Activated effector memory CD4-positive, alpha-beta T cell treated with Interleukin-2 at 50 U/mL for 16 hours (primary cell): ENCODE measurements at places on chromosomes 7 and 10.

DNA sequence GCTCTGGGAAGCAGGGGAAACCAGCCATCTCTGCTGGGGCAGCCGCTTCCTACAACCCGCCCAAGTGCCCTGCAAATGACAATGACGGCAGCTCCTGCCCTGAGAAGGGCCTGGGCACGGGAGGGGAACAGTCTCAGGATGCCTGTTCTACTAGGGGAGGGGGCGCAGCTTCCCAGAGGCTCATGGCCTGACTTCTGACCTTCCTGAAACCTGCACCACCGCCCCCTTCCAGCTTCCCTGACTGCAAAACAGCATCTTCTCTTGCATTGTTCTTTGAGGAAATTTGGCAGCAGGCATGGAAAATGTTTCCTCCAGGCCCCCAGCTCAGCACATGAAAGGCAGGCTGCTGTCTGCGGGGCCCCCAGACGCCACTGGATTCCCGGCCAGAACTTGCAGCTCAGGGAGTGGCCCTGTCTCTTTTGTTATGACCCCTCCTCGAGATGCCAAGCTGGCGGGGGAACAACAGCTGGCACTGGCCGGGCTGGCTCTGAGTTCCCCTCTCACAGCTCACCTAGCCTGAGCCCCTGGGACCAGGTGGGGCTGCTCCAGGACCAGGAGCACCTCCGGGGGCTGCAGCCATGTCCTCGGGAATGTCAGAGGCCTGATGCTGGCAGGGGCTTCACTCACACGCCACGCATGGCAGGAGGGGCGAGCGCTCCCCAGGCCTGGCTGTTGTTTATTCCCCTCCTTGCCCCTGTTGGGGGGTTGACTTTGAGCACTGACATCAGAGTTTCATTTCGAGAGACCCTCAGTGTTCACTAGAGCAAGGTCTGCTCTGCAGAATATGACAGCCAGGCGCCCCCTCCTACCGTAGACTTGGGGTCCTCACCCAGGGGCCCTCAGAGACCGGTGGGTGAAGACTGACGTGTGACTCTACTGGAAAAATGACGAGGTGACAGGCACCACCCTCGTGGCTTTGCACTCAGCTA, 62.7 kb downstream of the CALML3 start:
- no peak for DNase-seq

GRCh38 chr10:102758240-102758932, 14.6 kb downstream of the WBP1L start:
- no peak for DNase-seq

- DNase-seq = no peak
Measured at GRCh38 chr7:55026867-55027490, 8.2 kb downstream of the EGFR start.

DNA sequence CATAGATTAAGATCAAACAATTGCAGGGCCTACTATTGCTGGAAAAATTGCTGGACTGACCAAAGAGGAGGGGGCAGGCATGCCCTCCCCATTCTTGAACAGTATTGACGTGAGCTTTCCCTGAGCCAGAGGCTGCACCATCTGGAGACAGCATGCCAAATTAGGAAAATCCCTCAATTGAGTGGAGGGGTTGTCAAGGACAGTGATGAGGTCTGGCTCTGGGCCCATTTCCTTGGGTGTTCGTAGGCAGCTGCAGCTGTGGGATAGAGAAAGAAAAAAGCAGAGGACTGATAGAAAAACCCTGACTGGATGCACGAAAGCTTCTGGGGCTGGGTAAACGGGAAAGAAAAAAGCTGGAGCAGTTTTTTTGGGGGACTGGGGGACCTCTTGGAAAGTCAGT, 22.8 kb upstream of the ORC5 start:
- DNase-seq = no peak

DNA sequence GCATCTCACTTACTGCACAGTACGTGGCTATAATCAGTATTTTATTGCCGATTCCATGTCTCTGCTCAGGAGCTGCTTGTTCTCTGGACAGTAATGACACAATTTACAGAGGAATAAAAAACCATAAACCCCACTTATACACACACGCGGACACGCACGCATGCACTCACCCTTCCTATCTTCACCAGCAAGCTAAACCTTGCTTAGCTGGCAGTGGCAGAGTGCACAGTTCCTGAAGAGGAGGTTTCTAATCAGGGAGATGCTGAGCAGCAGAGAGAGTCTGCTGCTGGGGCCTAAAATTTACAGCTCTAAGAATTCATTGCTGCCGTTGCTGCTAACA, 66.3 kb downstream of the SND1 start:
- no peak for DNase-seq

- DNase-seq = no peak
Measured at GRCh38 chr10:80526218-80526617, 11.5 kb upstream of the SH2D4B start.

GRCh38 chr7:5713124-5713912, 68.1 kb downstream of the RNF216 start:
- no peak for DNase-seq

DNA sequence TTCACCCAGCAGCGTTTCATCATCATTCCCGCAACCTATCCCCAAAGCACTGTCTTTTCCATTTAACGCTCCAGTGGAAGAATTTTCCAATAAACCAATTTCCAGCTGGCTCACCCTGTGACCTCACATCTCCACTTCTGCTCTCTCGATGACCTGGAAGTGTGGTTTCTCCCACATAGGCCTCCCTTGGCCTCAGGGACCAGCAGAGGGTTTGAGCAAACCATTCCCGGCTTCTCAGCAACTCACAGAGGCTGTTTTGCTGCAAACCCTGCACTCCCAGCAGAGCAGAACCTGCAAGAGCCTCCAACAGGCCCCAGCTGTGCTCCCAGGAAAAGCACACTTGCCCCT, 523.0 kb upstream of the FOXK1 start:
- no peak for DNase-seq

DNA sequence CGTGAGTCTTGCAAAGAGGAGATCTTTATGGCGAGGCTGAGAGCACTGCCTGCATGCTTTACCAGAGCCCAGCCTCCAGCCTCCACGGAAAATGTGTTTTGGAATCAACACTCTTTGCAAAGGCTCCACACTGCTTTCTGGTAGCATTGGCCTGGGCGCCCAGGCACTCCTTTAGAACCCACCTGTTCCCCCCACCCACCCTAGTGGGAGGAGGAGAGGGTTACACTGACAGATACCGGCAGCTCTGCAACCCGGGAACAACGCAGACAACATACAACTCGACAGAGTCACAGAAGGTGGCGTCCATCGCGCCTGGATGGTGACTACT, 5.5 kb upstream of the MNX1 start:
- no peak for DNase-seq

DNA sequence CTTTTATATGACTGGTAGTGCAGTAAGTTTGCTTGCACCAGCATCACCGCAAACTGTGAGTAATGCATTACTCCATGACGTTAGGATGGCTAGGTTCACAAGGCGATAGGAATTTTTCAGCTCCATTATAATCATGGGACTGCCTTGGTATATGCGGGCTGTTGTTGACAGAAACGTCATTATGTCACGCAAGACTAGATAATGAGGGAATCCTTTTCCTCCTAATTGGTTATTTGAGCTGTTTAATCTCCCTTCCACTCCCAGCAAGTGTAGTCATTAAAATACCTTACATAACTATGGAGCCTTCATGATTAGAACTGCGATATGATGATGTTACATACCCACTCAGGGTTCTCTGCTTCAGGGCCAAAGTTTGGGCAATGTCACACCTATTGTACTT, 17.3 kb downstream of the KLLN start:
- DNase-seq = no peak

DNA sequence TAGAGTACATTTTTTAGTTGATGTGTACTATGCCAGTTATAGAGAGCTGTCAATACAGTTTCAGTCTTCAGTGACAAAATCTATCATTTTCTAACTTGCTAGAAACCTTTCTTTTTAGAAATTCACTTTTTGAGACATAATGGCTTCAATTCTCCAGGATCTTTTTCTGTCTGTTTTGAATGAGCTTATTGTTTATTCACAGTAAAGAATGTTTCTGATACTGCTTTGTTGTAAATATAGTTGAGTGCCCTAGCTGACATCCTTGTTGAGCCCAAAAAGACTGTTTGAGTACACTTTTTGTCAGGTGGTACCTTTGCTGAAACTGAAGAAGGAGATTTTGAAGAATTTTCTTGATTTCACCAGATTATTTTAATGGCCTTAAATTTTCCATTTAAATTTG, 139.9 kb downstream of the PPP1R9A start:
- DNase-seq = no peak

GRCh38 chr10:82206831-82207230, 331.8 kb downstream of the NRG3 start:
- no peak for DNase-seq

DNA sequence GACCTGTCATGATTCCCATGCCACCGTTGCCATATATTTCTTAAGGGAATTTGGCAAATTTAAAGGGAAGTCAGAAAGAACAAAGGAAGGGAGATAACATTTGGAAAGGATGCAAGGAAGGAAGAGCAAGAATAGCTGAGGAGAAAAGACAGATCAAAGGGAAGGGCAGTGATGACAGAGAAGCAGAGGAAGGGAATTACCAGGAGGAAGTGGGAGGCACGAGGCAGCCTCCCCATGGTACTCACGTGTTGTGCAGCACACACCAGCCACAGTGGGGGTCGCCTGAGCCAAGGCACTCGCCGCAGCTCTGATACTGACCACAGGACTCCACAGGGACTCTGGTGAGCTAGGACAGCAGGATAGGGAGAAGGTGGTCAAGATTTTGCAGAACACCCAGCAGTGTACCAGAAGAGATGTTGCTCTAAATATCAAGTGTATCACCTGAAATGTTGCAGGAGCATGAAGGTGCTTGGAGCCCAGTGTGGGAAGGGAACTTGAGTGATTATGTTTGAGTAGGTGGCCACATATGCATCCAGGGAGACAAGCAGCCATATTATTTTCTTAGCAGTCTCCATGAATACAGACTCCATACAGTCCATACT, 335.3 kb downstream of the PLXNA4 start:
- DNase-seq = no peak

- no peak for DNase-seq
Measured at GRCh38 chr10:14332903-14333302, 2.2 kb upstream of the FRMD4A start.

DNA sequence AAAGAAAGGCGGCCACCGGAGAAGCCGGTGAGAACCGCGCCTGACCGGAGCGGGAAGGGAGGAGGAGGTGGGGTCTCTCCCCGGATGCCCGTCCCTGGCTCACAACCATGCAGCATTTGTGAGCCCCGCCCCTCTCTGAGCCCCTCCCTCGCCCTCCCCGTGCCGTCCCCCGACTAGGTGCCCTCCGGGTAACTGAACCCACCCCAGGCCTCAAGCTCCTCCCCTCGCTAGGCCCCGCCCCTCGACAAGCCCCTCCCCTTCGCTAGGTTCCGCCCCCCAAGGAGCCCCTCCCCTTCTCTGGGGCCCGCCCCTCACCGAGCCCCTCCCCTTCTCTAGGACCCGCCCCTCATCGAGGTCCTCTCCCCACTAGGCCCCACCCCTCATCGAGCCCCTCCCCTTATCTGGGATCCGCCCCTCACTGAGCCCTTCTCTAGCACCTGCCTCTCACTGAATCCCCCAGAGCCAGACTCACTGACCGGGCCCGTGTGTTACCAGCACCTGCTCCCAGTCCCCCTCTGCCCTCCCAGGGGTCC, 42.2 kb upstream of the HSPB1 start:
- no peak for DNase-seq

DNA sequence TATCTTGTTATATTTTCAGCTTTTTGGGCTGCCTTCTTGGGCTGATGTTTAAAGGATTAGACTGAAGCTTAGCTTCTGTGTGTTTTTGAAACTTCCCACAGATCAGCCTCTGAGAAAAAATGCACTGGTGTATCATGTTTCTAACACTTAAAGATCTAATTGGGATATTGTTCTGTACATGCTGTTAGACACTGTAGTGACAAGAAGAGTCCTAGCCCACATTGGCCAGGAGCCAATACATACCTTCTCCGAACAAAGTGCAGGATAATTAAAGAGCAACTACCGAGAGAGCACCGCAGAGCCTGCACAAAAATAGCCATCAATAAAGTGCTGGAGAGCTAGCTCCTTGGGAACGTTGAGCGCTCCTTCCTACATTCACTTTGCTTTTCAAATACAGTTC, 289.4 kb upstream of the SP8 start:
- DNase-seq = no peak

GRCh38 chr7:133139350-133139749, 57.5 kb upstream of the CHCHD3 start:
- DNase-seq = no peak

DNA sequence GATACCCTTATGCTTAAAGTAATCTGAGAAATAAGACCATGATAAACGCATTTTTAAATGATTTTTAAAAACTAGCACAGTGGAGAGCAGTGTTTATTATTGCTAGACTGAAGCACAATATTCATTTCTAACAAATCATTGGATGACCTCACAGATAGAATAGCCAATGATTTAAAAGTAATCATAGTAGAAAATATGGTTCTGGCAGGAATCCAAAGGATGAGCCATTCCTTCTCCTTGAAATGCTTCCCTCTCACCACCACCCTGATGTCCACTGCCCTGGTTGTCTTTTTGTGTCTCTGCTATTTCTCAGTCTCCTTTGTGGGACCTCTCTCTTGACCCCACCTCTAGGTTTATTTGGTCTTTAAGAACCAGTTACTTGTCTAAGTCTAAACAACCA, 64.9 kb downstream of the PRKG1 start:
- no peak for DNase-seq

DNA sequence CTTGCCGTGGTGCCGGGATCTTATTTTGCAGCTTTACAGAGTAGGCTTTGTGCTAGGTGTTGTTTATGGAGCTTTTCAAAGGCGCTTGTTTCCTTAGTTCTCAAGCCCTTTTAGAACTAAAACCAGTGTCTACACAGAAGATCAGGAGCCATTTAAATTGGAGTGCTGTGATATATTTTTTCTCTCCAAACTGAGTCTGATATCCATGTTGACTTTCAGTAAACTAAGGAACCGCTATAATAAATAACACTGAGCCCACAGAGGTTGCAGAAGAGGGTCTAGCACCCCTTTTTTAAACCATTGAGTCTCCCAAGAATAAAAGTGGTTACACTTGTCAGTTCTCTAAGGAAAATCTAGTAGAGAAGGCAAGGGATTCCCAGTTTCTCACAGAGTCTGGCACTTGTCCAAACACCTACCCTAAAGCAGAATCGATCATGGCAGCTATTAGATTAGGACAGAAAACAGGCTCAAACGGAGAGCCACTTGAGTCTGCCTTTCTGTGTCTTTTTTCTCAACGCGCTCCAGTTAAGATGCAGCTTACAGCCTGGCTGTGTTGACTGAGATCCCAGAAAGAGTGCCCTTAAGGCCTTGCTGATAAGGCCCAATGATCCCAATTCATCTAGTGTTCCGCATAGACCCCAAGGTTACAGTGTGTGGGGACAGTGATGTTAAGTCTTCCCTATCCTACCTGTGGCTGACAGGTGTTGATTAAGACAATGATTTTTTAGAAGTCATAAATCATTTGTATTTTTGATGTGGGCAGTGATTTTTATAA, 804 bp downstream of the TMEM106B start:
- DNase-seq = no peak

- no peak for DNase-seq
Measured at GRCh38 chr10:104446151-104446550, 92.5 kb downstream of the CFAP58 start.

GRCh38 chr10:114384181-114384580, 20.1 kb downstream of the AFAP1L2 start:
- no peak for DNase-seq

GRCh38 chr10:4226941-4227540, 442.0 kb upstream of the KLF6 start:
- DNase-seq = no peak
